Stimulated activated CD4-positive, alpha-beta T cell treated with anti-CD3 and anti-CD28 coated beads, Interleukin-1b, Interleukin-23, amount 100 ng/mL, for 1 hour (primary cell): ENCODE measurements at places on chromosomes 13 and 19.
A peak's percentile ranks its signal among the peaks of the same experiment; 100 is the strongest.

DNA sequence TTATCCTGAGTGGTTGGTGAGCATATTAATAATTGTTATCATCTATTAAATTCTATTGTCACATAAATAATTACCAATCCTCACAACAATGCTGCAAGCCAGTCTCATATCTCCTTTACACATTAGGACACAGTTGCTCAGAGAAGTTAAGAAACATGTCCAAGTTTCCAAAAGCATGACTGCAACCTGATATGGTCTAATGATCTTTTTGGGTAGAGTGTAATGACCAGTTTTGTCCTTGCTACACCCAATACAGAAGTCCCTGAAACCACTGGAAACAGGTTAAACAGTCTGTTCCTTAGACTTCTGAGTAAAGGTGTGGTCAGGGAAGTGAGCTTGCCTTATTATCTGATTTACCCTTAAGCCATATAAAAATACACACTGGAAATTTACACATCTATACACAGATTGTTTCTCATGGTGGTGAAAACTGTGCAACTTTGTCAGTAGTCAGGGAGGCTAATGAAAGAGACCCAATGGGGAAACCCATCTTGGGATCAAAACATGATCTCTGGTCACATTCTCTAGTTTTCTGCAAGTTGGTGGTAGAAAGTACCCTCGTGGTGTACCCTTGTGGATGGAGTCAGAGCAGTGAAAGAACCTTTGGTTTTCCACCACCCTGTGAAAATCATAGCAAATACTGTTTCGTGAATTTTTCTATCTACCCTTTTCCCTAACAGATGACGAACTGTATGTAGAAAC, 146.0 kb upstream of the KLF12 start:
- no peak for DNase-seq

- DNase-seq, result no peak
Observed at GRCh38 chr13:99969919-99970650, 1.5 kb downstream of the ZIC5 start.

DNA sequence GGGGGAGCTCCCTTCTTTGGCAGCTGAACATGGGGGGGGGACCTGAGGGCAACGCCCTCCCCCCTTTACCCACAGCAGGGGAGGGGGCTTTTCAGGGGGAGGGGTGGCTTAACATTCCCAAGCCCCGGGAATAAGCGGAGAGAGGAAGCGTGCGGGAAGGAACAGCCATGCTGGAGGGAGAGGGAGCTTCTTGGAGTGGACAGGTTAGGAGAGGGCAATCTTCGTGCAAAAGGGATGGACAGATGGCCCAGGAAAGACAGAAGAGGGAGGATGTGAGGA, 10.8 kb downstream of the C19orf81 start:
- DNase-seq, result no peak

DNA sequence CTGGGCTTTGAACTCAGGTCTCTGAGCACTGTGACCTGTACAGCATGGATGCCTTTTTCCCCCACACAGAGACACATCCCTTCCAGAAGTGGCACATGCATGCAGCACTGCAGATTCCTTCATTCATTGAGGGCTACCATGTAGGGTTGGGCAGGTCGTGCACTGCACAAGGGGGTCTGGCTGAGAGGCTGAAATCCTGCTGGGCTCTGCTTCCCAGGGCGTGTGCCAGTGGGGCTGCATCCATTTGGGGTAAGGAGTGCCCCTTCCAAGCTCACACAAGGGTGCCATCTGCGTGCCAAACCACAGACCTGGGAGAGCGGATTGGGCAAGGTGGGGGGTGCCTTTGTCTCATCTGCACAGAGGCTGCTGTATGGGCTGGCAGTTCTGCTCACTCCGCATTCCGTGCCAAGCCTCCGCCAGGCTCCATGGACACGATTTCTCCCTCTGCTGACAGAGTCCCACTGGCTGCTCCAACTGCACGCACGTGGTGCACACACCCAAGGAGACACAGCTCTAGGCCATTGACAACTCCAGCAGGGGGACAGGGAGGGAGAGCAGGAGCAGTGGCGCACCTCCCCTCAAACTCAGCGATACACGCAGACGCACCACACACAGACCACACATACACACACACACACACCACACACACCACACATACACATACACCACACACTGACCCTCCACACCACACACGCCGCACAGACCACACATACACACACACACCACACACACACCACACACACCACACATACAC, 4.5 kb upstream of the SHISA7 start:
- DNase-seq, result no peak

GRCh38 chr13:48449656-48450055, 36.7 kb upstream of the LPAR6 start:
- no peak for DNase-seq

- no peak for DNase-seq
Observed at GRCh38 chr19:35228177-35228930, at the start of gene FAM187B. TSS of gene FAM187B (minus strand) at chr19:35228739. CDS start at chr19:35228680, 59 bp downstream.

GRCh38 chr13:32079587-32079986, 48.0 kb downstream of the FRY start:
- DNase-seq, result no peak

GRCh38 chr19:1408300-1409203, 1.2 kb downstream of the DAZAP1 start:
- no peak for DNase-seq

DNA sequence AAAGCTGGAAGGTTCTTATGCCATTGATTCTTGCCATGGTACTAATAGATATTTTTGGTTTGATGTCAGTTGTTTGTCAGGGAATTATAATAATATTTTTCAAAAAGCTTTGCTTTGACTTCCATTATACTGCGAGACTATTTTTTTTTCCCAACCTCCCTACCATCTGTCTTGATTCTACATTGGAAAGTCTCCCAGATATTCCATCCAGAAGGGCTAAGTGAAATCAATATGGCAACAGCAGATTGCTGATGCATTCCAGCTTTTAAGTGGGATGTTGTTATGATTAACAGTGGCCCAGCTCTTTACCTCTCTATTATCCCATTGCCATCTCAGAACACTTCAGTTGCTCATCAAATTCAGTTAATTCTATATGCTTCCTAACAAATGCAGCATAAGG, 247.4 kb downstream of the OXGR1 start:
- no peak for DNase-seq

GRCh38 chr13:114309806-114310410, 4.4 kb upstream of the CHAMP1 start:
- DNase-seq, result no peak

- DNase-seq, result peak; percentile 34
Observed at GRCh38 chr19:48415395-48415794, 21.9 kb downstream of the GRIN2D start.

- no peak for DNase-seq
Observed at GRCh38 chr13:50999641-51000040, 90.0 kb downstream of the RNASEH2B start.

GRCh38 chr19:7426986-7427385, 61.8 kb downstream of the PEX11G start:
- no peak for DNase-seq
